ENCODE measurements at places on chromosomes 1 and 21.

DNA sequence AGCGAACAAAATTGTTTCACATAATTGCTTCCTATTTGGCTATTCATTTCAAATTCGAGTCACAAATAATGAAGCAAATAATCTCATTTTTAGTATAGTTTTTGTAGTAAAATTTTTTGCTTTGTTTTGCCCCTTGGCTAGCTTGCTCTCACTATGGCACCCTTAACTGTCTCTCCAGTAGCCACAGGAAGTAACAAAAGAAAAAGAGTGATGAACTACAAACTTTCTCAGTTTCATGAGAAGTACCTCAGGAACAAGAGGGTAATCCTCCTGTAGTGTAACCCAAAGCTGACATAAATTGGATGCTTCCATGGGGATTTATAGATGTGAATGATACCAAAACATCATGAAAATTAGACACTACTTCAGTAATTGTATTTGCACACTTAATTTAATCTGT lies 242.9 kb downstream of the BARHL2 start:
- DNase-seq = no peak

DNA sequence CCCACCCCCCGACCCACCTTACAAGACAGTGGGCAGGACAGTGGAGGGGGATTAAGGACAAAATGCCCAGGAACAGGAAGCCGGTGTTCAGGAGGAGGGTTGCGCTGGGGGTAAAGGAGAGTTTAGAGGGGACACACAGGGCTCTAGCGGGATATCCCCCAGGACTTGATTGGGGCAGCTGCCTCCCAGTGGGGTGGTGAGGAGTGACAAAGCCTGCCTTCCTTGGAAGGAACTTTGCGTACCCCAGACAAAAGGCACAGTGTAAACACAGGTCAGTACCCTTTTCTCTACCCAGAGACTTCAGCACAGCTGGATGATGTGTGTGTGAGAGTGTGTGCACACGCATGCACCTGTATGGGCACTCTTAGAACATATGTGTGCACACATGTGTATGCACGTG lies 51.7 kb upstream of the BCAR3 start:
- DNase-seq = no peak

DNA sequence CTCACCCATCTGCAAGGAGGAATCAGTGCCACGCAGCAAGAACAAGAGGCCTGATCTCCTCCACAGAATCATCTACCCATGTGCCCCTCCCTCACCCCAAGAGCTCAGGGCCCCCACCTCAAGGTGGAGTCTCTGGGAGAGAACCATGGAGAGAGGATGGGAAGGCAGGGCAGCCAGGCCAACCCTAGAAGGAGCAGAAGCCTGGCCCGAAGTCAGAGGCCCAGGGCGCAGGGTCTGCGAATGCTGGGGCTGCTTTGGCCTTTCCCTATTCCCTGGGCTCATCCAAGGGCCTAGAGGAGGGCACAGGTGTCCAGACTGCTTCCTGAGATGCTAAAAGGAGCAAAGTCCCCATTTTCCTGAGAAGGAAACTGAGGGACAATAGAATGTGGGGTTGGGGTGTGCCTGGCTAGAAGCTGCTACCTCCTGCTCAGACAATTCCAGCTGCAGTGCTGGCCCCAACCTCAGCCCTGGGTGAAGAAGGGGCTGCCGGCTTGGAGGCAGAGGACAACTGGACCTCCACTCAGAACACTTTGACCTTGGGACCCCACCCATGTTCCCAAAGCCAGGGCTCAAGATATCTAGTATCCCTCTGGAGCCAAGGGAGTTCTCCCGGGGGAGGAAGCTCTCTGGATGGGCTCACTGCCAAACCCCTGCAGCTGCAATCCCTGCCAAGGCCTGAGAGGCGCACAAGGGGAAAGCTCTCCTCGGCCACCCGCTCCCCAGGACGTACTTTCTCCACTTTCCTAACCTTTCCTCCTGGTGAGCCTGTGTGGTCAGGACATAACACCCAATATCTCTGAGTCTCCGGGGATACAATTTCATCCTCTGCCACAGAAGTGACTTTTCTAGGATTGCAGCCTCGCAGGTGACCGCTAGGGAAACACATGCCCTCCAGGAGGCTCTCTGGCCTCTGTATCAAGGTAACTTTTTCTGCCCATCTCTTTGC lies 16.6 kb upstream of the LEMD1 start:
- peak; percentile 62 for DNase-seq

DNA sequence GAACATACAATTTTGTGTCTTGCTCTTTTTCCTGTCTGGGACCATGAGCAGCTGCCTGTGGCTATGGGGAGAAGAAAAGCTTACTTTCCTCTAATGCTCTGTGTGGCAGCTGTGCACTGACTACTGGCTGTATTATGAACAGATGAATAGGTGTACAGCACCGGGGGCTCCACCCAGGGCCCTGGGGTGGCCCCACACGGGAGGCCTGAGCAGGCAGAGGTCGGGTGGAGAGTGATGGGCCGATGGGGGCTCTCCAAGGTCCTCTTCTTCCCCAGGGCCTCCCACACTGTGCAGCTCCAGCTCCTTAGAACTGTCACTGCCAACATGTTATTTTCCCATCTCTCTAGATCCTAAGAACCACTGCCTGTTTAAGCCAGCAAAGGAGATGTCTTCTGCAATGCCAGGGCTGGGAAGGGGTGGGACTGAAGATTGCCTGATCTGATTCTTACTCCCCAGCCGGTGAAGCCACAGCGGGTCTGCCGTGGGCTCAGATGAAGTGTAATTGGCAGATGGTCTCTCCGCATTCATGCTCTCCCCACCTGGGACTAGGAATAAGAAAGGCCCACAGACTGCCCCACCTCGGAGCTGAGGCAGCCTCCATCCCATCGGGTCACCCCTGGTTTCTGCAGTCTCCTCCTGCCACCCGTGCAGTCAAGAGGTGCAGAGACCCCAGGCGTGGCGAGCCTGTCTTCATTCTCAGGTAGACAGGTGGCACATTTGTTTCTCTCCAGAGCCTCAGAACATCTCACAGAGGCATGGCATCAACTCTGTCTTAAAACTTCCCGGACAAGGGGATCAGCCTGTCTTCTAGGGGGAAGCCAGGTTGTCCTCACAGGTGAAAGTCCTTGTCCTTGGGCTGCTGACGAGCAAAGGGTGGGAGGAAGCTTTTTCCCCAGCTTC lies 186.5 kb upstream of the GALNT2 start:
- DNase-seq = no peak

DNA sequence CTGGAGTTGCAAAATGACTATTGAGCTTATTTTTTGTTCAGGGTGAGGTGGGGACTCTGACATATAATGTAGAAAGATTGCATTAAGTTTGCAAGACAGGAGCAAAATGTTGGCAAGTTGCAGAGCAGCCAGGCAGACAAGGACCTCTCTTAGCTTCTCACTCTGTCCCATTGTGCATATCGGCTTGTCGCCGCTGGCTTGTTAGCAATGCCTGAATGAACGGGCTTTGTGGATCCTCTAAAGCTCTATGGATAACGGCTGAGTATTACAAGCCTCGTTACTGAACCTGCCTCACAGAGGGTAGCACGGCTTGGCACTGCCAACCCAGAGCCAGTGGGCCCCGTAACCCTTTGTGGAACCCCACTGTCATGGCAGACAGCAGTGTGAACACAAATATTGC lies 68.4 kb downstream of the TNR start:
- DNase-seq = no peak

- no peak for DNase-seq
Measured at GRCh38 chr1:33661811-33662454, 189.5 kb downstream of the ZSCAN20 start.

DNA sequence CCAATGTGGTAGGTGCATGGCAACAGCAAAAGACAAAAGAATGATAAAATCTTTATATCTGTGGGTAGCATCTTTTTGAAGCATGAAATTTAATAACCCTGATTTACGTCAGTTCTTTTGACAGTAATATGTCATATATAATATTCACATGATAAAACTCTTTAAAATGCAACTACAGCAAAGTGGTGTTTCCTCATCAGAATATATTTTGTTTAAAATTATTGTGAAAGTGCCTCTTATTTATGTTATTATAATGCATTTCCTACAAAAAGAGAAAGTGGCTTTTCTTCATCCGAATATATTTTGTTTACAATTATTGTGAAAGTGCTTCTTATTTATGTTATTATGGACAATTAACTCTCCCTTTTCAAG lies 46.9 kb upstream of the EEIG2 start:
- DNase-seq = no peak

GRCh38 chr1:209513226-209513625 lies 70.3 kb upstream of the CAMK1G start:
- DNase-seq = no peak

DNA sequence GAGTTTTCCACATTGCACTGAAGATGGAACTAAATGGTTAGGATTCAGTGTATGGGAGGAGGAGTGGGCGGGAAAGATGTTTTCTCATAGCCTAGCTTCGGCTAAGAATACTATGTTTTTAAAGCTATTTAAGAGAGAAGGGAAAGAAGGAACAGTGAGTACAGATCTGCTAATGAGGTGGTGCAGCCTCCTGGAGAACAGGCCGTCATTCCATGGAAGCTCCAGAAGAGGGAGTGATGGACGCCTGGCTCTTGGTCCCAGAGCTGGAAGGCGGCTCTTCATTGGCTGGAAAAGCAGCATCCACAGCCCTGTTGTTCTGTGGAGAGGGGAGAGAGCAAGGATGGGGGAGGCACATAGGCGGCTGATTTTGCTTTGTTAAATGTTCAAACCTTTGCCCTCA lies 6.9 kb downstream of the CAMK1G start:
- no peak for DNase-seq

- DNase-seq = no peak
Measured at GRCh38 chr1:31984419-31985347, 29.0 kb upstream of the KHDRBS1 start.

DNA sequence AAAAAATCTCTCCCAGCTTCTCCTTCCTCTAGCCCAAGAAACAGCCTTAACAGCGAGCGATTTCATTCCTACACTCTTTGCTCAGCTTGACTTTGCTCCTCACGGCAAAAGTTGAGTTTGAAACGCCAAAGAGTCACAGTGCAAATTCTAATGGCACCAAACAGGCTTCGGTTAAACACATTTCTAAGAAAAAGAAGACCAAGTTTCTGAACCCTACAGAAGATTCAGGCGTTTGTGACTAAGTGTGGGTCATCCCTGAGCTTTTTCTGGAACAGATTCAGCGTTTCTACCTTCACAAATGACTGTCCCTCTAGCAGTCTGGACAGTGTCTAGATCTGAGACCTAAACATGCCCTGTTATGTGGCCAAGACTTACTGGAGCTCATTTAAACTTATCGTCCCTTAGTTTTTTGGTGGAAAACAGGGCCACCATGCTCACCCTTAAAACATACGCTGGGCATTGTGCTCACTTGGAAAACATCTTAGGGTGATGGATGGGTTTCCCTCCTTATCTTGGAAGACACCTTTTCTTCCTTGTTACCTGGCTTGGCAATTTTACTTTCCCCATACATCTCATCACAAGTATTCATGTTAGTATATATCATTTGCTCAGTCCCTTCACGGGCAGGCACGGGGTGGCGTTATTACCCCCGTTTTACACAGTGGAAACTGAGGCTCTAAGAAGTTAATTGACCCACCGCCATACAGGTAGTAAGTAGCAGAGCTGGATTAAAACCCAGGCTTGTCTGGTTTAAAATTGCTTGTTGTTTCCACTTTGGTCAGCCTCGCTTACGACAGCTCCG lies 1.0 kb downstream of the C1orf198 start:
- DNase-seq = no peak

DNA sequence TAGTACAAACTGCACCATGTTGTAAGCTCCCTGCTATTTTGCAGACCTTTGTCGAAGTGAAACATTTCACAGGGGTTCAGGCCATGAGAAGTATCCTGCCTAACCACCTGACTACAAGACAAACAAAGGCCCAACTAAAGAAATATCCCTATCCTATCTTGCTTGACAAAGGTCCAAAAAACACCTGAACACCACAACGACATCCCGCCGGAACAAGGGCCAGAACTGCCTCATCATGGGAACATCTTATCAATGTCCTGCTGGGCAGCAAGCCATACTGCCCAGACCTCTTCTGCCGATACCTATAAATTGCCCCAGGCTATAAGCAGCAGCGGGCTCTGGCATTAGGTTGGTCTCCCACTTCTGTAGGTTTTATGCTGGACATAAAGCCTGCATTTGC lies 12.3 kb downstream of the MYSM1 start:
- DNase-seq = no peak

- DNase-seq = no peak
Measured at GRCh38 chr1:204972426-204972825, 70.6 kb upstream of the CNTN2 start.

GRCh38 chr1:229088711-229089110 lies 182.2 kb upstream of the RAB4A start:
- no peak for DNase-seq

- no peak for DNase-seq
Measured at GRCh38 chr1:198326915-198327314, 170.1 kb downstream of the NEK7 start.

DNA sequence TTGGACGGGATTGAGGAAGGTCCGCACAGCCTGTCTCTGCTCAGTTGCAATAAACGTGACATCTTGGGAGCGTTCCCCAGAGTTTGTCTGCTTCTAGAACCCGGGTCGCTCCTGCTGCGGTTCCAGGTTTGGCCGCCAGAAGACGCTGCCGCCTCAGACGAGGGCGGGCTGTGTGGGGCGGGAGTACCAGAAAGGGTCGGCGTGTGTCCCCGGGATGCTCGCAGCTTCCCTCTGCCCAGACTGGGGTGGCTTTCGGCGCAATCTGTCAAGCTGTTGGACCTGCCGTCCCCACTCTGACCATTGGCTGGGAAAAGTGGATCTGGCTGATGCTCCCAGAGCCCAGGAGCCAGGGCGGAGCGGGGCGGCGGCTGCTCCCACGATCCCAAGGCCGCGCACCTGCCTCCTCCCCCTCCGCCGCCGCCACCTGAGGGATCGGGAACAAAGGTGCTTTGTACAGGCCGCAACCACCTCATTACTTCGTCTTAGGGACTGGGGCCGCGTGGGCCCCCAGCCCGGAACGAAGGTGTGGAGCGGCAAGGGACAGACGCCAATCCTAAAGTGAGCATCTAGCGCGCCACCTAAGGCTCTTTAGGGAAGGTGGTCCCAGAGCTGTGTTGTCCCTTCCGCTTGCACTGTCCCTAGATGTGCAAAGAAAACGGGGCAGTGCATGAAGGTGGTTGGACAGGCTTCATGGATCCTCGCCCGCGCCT lies 683 bp upstream of the EFNA4 start:
- DNase-seq = no peak

DNA sequence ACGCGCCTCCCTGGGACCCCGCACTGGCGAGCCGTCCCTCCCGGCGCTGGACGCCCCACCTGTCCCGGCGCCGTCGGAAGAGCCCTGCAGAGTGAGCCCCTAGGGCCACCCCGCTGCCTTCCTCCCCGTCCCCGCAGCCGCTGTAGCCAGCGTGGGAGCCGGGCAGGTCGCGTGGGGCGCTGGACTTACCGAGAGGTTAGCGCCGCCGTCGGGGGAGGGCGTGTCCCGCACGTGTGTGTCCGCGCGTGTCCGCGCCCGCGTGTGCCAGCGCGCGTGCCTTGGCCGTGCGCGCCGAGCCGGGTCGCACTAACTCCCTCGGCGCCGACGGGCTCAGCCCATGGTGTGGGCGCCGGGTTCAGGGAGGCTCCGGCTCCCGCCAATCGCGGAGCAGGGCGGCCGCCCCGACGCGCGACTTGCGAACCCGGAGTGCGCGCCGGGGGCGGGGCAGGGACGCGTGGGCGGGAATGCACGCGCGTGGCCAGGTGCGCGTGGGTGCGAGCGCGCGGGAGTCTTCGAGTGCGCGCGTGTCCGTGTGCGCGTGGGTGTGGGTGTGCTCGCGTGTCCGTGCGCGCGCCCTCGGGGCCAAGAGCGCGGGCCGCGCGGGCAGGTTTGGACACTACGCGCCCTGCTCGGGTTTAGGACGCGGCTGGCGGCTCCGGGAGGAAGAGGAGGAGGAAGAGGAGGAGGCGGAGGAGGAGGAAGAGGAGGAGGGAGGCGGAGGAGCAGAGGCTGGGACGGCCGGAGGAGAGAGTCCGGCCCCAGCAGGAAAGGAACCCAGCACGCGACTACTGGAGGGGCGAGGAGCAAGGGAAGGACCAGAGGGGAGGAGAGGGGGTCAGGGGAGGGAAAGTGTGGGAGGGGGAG lies 145.2 kb upstream of the ETS2 start:
- no peak for DNase-seq

Data from amygdala (tissue), 56 donors.